ENCODE measurements at places on chromosomes 6 and 20. TPM values are rescaled to one million over a fixed set of nuclear protein-coding genes. Genes with fewer than 3 reads are reported as not detected.

The FAM217B gene
- 14.8 TPM for total RNA-seq

The TSBP1 gene
- not detected for total RNA-seq

The DPPA5 gene
- total RNA-seq = not detected

The SYCP2 gene
- 0.69 TPM for total RNA-seq

The DUSP15 gene
- total RNA-seq = 19.3 TPM

The PXMP4 gene
- total RNA-seq = 9.4 TPM

All from glutamatergic neuron (in vitro differentiated cells).